Stimulated activated CD8-positive, alpha-beta memory T cell treated with anti-CD3 and anti-CD28 coated beads, Interleukin-2, amount 100 ng/mL, for 1 hour (primary cell): ENCODE measurements at places on chromosomes 1 and 21.

DNA sequence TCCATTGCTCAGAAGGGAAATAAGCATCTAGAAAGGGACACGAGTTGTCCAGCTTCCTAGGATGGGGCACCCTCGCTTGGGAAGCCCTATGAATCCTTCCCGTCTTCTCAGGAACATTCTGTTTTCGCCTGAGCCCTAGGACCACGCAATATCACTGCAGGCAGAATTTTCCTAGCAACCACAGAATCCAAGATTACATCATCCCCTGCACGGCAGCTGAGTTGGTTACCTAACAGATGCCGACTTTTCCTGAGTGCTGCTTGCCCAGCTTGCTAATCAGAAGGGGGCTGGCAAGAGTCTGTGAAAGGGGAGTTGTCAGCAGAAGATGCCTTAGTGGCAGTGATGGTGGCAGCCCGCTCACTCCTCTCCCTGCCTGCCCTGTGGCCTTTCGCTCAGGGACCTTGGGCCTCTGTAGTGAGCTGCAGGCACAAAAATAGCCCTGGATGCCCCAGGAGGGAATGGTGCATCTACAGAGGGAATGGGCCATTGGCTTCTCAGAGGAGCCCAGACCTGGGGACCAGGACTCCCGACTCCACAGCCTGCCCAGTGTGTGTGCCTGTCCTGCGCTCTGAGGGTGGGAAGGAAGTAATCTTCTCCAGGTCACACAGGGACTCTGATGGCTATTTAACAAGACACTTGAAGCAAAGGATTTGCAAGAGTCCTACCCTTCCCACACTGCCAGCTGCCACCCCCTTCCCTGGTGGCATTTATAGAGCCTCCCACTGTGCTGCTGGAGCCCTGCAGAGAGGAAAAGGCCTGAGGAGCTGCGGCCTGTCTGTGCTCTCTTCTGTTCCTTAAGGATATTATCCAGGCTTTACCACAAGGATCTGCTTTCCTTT lies 28.9 kb upstream of the CLSTN1 start:
- no peak for DNase-seq

- DNase-seq: no peak
Measured at GRCh38 chr1:154953611-154954038, 2.3 kb downstream of the PBXIP1 start.

DNA sequence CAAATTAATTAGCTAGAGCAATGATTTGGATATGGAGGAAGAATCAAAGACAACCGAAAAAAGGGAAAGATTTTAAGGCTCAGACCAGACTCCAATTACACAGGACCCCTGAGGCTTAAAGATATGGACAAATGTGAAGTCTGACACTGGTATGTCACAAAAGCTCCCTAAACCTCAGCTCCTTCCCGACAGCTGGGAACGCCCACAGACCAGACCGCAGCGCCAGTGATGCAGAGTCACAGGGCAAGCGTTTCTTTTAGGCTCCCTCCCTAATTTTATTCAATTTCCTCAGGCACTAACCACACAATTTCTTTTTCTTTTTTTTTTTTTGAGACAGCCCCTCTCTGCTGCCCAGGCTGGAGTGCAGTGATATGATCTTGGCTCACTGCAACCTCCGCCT lies 40.2 kb downstream of the NID1 start:
- no peak for DNase-seq

GRCh38 chr1:243842978-243843511 lies 7.0 kb downstream of the AKT3 start:
- DNase-seq: no peak

DNA sequence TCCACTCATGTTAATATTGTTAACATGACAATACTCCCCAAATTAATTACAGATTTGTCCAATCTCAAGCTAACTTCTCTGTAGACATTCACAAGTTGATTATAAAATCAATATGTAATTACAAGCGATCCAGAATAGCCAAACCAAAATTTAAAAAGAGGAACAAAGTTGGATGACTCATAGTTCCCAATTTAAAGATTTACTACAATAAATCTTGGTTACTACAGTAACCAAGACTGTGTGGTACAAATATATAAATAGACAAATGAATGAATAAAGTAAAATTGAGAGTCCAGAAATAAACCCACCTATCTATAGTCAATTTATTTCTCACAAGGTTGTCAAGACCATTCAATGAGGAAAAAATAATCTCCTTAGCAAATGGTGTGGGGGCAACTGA lies 7.1 kb upstream of the KRTAP10-4 start:
- DNase-seq: no peak

DNA sequence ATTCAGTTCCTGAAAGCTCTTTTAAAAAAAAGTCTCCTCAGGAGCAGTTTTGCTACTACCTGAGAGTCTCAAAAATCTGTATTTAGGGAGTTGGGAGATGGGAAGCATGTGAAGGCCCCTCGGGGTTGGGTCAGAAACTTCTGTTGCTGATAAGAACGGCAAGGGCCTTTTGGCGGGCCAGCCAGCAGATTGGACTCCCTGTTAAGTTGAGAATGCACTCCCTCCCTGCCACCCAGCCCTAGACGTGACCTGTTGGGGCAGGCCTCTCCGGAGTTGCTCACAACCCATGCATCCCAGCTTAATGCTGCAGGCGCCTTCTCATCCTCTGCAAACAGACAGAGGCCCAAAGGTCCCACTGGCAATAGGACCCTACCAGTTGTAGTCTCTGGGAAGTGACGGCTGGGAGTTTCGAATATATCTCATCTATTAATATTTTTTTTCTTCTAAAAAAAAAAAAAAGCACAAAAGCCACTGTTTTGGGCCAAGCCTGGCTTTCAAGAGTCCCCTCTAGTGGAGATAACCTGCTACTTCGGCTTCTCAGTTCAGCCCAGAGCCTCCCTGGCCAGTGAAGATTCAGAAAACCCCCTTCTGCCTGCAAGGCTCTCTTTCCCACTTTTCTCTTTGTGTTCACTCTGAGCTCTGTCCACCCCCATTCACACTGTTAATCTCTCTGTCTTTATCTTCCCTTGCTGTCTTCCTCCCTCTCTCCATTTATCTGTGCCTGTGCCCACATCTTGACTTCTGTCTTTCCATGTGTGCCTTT lies 5.3 kb downstream of the PLXNA2 start:
- DNase-seq: no peak

GRCh38 chr21:27534206-27534605 lies 567.3 kb upstream of the ADAMTS5 start:
- DNase-seq: no peak

- DNase-seq: no peak
Measured at GRCh38 chr1:20867062-20867461, 80.0 kb upstream of the HP1BP3 start.

- DNase-seq: no peak
Measured at GRCh38 chr1:164728719-164729118, 169.7 kb downstream of the PBX1 start.

DNA sequence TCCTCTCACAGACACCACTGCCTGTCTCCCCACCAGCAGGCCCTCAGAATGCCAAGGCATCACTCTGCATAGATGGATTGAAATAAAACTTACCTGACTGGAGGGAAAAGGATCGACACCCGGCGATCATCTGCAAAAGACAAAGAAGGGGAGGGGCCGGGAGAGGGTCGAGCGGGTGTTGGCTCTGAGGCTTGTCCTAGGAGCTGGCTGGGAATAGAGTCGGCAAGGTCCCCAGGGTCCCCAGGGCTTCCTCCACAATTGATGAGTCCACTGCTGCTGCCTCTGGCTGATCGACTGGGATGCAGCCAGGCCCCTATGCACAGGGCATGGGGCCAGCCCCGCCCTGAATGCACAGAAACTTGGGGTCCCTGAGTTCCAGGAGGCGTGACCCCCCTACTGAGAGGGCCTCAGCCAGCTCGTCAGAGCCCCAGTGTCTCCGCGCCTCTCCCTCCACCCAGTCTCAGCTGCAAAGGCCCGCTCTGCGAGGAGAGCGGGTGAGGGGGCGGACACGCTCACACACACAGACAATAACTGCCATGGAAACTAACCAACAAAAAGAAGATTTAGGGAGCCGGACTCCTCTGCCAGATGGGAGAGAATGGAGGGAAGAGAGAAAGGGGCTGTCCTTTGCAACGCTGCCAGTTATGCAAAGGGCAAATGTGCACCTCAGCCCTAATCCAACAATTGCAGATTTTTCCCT lies at the start of gene KLHDC8A:
Gene KLHDC8A (minus strand): TSS at position 483 of the 700 bp plus-strand sequence. CDS start 13,318 bp downstream, outside the sequence.
- no peak for DNase-seq

DNA sequence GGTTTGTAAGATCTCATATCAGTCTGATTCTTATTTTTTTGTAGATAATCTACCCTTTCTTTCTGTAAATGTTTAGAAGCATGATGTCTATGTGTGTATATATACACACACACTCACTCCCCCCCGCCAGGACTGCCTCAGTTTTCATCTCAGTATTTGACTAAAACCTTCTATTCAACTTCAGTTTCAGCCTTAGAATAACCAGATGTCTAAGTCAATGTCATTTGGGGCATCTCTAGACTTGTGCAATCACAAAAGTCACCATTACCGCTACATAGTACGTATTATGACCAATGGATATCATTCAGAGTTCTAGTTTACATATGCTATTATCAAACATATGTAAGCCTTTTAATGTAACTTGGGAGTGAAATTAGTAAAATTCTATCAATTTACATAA lies 53.3 kb upstream of the BOLA1 start:
- no peak for DNase-seq

DNA sequence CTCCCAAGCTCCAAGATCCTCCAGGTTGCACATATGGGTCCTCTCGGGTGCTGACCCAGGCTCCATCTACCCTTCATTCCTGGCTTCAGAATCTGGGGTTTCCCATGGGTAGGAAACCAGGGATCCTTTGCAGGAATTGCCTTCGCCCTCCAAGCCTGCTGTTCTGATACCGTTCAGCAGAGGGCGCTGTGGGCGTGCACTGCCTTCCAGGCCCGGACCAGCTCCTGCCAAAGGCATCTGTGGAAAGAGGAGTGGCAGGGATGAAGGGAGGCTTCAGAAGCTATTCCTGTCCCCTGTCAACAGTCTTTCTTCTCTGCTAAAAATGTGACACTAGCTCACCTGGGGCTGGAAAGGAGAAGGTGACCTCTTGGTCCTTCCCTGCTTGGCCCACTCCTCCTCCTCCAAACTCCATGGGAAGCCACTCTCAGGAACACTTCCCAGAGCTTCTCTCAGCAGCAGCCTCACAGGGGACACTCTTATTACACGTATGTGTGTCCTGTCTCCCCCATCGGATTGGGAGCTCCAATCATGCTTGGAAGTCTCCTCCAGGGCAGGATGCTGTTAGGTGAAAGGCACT lies 71.2 kb downstream of the VWA5B1 start:
- no peak for DNase-seq

GRCh38 chr1:221711656-221712055 lies 30.2 kb downstream of the DUSP10 start:
- no peak for DNase-seq

DNA sequence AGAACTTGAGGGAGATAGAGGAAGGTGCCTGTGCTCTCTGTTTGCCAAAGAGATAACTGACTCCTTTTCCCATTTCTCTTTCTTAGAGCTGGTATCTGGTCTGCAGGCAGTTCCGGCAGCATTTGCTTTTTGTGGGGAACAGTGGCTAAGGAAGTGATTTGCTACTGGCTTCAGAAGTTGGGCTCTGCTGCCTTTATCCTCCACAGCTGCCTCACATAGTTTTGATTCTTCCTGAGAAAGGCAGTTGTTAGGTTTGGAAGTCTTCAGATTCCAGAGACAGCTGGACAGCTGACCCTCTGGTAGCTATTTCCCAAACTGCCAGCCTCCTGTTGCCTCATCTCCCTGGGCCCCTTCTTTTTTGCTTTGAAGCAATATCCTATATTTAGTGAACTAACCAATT lies 62.6 kb upstream of the MACF1 start:
- no peak for DNase-seq

DNA sequence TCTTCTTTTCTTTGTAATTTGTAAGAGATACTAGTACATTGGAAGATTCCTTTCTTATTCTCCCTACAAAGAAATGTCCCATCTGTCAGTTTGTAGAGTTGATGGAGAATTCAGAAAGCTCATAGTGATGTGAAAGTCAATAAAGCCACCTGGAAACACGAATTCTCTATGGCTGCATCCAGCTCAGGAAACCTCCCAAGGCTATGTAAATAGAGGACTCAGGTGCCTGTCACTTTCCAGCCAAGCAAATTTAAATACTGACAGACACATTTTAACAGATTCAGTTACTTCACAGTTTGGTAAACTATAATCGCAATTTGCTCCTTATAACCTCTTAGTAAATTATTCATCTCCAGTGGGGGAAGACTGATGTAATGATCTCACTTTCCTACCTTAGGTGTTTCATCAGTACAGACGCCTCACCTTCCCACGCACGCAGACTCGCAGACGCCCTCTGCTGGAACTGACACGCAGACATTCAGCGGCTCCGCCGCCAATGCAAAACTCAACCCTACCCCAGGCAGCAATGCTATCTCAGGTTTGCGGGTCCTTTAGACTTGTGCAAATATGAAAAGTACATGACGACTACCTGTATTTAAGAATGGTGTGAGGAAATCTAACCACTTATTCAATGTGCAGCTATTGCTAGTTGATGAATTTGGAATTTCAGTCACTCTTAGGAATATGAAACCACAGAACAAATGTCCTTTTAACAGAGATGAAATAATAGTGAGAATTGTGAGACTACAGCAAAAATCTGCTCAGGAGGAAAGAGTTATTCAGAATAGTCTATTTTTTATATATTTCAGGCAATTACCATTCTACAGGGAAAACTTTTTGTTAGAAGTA lies 60.6 kb downstream of the PTPRC start:
- DNase-seq: peak; percentile 39

GRCh38 chr1:70079546-70079945 lies 125.8 kb downstream of the LRRC40 start:
- no peak for DNase-seq
